ENCODE measurements at places on chromosomes 3 and 15. TPM values are rescaled to one million over a fixed set of nuclear protein-coding genes. Genes with fewer than 3 reads are reported as not detected.

- no peak for DNase-seq
Measured at GRCh38 chr3:138441742-138442141, 7.3 kb downstream of the ESYT3 start.

The TMOD2 gene
- 9.4 TPM for total RNA-seq

The PSTPIP1 gene
- total RNA-seq = 5.9 TPM

The GUCA1C gene
- not detected for total RNA-seq

The SCAANT1 gene
- not detected for total RNA-seq

DNA sequence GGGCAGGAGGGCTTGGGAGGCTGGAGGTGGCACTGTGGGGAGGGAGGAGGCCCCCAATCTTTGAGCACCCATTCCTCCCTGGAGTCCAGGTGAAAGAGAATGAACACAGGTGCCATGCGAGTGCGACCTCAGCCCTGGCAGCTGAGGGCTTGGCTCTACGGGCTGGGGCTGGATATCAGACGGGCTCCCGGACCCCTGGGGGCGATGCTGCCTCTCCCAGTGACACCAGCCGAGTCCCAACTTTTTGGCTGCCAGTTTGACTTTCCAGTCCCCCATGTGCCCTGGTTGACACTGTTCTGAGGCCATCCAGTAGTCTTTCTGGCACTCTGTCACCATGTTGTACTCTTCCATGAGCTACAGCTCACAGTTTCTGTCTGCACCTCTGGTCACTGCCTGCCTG is 1.2 kb downstream of the VILL start:
- no peak for DNase-seq
